ENCODE measurements at places on chromosomes 7 and 10. TPM values are rescaled to one million over a fixed set of nuclear protein-coding genes. Genes with fewer than 3 reads are reported as not detected.

Gene ABI1
- total RNA-seq = 51.4 TPM

DNA sequence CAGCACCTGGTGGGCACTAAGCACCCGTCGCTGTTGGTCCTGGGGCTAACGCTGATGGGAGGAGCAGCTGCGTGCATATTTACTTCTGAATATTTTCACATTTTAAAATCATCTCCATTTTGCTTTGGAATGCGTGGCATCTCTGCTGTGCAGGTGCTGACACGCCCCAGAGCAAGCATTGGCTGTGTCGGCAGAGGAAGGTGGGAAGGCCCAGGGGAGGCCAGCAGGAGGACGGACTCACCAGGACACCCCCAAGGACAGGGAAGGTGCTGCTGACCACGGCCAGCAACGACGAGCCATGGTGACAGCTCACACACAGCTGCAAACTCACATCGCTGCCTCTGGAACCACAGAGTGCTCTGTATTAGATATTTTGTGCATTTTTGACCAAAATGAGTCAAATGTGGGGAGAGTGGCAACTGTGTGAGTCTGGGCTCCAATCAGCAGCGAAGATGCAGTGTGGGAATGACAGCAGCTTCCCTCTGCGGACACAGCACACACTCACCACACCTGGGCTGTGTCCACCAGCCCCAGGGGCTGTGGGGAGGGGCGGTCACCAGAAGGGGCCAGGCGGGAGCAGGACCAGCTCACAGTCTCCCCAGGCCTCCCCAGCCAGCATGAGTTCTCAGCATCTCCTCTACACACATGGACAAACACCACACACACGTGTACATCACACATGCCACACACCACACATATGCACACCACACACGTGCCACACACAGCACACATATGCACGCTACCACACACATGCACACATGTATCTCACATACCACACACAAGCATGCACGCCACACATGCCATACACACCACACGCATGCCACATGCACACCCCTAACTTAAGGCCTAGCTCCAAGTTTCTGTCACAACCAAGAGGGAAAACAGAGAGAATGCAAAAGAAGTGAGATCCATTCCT, 58.2 kb downstream of the PTPRN2 start:
- H3K36me3 ChIP-seq = no peaks in the 10 kb centered on the region
- H3K27ac ChIP-seq = no peak overlapping the region
- no peak for DNase-seq
- H3K4me3 ChIP-seq = no peak overlapping the region

DNA sequence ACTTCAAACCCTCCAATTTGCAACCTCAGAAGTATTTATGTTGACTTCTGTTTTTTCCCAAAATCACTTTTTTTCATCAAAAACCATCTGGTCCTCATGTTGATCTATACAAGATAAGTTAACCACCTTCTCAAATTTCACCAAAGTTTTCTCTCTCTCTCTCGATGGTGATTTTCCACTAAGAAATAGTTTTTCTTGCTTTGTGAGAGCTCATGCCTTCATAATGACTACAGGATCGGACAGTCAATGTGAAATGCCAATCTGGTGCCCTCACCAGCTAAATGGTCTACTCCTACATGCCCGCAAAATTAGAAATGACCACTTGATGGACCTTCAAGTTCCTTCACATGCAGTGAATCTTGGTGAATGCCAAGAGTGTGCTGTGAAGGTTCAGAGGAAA, 40.4 kb downstream of the CNNM1 start:
- no peaks in the 10 kb centered on the region for H3K4me1 ChIP-seq
- no peak for DNase-seq
- no peaks in the 10 kb centered on the region for H3K27me3 ChIP-seq
- H3K4me3 ChIP-seq = no peak overlapping the region

DNA sequence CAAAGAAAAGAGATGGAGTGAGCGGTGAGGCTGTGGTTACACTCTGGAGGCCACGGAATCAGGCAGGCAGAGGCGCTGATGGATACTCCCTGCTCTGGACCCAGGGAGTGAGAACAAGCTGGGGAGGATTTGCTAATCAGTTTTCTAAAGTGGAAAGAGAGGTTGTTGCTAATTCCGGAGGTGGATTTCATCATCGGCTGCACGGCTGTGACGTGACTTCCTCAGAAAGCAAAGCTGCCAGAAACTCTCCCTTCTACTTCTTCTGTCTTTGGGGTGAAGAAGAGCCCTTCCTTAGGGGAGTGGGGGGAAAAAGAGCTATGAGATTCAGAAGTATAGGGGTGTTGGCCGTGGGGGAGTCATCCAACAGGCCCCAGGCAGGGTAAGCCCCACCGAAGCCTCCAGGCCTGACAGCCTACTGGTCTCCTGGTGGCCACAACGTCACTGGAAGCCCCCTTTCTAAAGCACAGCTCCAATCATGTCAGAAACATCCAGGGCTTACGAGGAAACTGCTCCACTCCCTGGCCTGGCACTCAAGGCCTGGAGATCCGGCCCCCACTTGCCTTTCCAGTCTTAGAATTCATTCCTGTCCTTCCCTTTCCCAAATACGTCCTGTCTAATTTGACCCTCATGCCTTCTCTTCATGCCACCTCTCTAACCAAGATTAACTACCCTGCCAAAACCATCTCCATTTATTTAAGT, 114.5 kb downstream of the HIP1 start:
- H3K36me3 ChIP-seq = no peaks in the 10 kb centered on the region
- DNase-seq = no peak
- H3K27ac ChIP-seq = no peak overlapping the region
- peaks cover 8% of the 10 kb centered on the region for H3K4me1 ChIP-seq
- H3K27me3 ChIP-seq = no peaks in the 10 kb centered on the region

DNA sequence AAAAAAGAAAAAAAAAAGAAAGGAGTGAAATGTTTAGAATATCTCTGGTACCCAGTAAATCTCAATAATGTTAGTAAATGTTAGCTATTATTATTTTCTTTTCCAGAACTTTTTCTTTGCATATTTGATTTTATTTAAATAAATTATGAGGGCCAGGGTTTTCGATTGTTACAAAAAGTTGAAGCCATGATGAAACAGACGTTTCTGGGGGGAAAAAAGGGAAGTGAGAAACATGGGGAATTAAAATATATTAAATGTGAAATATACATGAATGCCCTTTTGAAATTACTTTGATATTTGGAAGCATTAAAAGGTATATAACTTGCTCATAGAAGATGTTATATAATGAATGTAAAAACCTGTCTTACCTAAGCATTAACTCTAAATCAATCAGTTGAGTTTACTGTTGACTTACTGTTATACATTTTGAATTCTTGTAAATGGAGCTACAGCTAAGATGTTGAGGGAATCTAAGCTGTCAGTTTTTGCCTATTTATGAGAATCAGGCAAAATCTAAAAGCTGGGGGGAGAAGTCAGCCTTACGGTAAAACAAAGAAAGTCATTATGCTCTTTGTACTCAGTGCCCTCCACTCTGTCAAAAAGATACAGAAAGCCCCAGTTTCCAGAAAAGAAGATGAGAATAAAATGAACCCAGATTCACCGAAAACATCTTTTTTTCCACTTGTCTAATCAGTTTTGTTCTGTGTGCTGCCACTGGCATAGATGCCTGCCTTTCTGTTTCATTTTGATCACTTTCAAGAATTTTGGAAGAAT, 30.0 kb upstream of the KDM7A start:
- H3K27ac ChIP-seq = no peak overlapping the region
- no peaks in the 10 kb centered on the region for H3K36me3 ChIP-seq
- H3K4me3 ChIP-seq = no peak overlapping the region
- no peaks in the 10 kb centered on the region for H3K27me3 ChIP-seq
- H3K4me1 ChIP-seq = peaks cover 28% of the 10 kb centered on the region

DNA sequence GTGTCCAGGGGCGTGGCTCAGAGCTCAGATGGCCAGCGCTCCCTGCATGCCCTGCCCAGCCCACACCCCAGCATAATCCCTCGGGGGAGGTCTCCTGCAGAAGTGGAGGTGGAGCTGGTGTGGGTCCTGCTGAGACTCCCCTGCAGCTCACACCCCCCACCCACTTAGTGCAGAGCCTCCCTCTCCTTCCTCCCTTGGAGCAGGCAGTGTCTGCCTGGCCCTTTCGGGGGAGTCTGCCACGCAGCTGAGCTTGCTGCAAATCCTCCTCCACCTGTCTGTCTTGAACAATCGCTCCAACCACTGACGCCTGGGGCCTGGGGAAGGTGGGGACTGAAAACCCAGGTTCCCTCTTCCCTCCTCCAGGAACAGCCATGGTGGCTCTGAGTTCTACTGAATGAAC, 219.7 kb upstream of the PPP2R2D start:
- no peak for DNase-seq
- no peaks in the 10 kb centered on the region for H3K36me3 ChIP-seq
- no peak overlapping the region for H3K4me3 ChIP-seq
- no peaks in the 10 kb centered on the region for H3K4me1 ChIP-seq
- no peaks in the 10 kb centered on the region for H3K27me3 ChIP-seq
